ENCODE measurements at places on chromosomes 3 and 15. TPM values are rescaled to one million over a fixed set of nuclear protein-coding genes. Genes with fewer than 3 reads are reported as not detected.

GRCh38 chr3:120693439-120694171 lies 11.6 kb upstream of the HGD start:
- H3K4me1 ChIP-seq, result peaks cover 6% of the 10 kb centered on the region
- no peak overlapping the region for H3K4me3 ChIP-seq
- no peaks in the 10 kb centered on the region for H3K27me3 ChIP-seq
- peak; percentile 54 for DNase-seq

DNA sequence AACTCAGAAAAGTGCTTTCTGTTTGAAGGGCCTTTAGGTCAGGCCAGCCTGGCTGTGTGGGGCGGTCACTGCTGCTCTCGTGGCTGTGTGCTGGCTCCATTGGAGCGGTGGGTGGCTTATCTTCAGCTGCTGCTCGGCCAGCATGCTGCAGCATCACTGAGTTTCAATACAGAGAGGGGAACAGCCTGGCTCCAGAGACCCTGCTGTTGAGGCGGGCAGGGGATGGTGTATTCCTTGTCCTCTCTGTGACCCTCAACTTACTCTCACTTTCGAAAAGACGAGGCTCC lies 248.5 kb upstream of the ONECUT1 start:
- H3K4me3 ChIP-seq, result no peak overlapping the region
- no peaks in the 10 kb centered on the region for H3K4me1 ChIP-seq
- DNase-seq, result no peak
- H3K27ac ChIP-seq, result no peak overlapping the region
- H3K36me3 ChIP-seq, result no peaks in the 10 kb centered on the region

DNA sequence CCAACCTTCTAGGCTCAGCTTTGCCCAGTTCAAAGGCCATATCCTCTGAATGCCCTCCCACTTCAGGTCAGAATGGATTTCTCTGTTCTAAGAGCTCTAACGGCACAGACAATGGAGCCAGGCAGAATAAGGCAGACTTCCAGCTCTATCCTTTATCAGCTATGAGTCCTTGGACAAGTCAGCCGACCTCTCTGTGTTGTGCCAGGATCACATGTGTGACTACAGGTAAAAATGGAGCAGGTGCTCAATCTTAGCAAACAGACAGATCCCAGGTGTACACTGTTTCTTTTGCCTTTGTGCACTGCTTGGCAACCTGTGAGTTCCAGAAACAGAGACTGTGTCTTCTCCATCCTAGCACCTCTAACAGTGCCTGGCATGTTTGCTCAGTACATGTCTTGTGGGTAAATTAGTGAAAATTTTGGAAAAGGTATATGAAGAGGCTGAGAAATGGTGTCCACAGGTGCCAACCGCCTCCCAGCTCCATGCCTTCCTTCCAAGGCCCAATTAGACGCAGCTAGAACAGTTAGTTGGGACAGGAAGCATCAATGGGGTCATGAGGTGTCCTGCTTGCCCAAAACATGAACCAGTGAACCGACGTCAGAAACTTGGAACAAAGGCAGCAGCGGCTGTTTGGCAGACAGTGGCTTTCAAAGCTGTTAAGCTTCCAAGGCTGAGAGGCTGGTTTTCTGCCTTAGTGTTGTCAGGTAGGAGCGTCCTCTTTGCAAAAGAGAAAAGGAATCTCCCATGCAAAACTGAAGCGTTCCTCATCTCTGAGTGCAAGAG lies 28.7 kb downstream of the TLE3 start:
- no peak overlapping the region for H3K4me3 ChIP-seq
- peaks cover 64% of the 10 kb centered on the region for H3K4me1 ChIP-seq
- DNase-seq, result peak; percentile 62

DNA sequence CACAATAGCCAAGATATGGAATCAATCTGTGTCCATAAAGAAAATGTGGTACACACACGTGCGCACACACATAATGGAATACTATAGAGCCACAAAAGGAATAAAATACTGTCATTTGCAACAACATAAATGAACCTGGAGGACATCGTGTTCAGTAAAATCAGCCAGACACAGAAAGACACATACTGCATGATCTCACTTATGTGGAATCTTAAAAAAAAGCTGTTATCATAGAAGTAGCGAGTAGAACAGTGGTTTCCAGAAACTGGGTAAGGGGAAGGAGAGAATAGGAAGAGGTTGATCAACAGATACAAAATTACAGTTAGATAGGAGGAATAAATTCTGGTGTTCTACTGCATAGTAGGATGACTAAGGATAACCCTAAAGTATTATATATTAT lies 11.1 kb downstream of the ATOSA start:
- H3K27ac ChIP-seq, result no peak overlapping the region
- no peak overlapping the region for H3K4me3 ChIP-seq
- no peaks in the 10 kb centered on the region for H3K27me3 ChIP-seq
- peaks cover 65% of the 10 kb centered on the region for H3K4me1 ChIP-seq
- no peak for DNase-seq

- no peaks in the 10 kb centered on the region for H3K27me3 ChIP-seq
- no peak for DNase-seq
- H3K4me3 ChIP-seq, result no peak overlapping the region
- H3K36me3 ChIP-seq, result no peaks in the 10 kb centered on the region
Measured at GRCh38 chr3:177906126-177906511, 630.1 kb upstream of the KCNMB2 start.

Gene CCDC14
- 47.3 TPM for total RNA-seq

Gene CELF6
- 0.55 TPM for total RNA-seq

DNA sequence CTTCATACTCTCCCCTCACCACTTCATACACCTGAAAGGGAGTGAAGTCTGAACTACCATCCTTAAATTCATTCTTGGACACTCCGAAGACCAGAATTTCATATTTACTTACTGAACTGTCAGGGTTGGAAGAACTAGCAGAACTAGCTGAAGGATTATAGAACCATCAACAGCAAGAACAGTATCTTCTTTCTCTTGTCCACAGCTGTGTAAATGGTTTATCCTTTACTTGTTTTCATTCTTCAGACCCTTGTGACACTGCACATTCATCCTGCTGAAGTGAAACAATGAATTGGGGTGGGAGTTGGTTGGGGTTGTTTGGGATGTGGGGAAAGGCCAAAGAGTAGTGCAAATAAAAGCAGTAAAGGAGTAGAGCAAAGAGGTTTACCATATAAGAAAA lies 350.9 kb downstream of the ZIC1 start:
- DNase-seq, result no peak
- H3K4me3 ChIP-seq, result no peak overlapping the region
- H3K27me3 ChIP-seq, result no peaks in the 10 kb centered on the region
- no peaks in the 10 kb centered on the region for H3K4me1 ChIP-seq

GRCh38 chr3:122353893-122354401 lies 28.9 kb downstream of the CSTA start:
- H3K36me3 ChIP-seq, result peaks cover 7% of the 10 kb centered on the region
- no peak for DNase-seq
- no peak overlapping the region for H3K27ac ChIP-seq
- H3K27me3 ChIP-seq, result no peaks in the 10 kb centered on the region
- H3K4me3 ChIP-seq, result no peak overlapping the region
- no peaks in the 10 kb centered on the region for H3K4me1 ChIP-seq

GRCh38 chr3:118466795-118467330 lies 567.8 kb downstream of the IGSF11 start:
- DNase-seq, result no peak
- no peak overlapping the region for H3K4me3 ChIP-seq
- no peak overlapping the region for H3K27ac ChIP-seq
- H3K36me3 ChIP-seq, result no peaks in the 10 kb centered on the region
- H3K27me3 ChIP-seq, result no peaks in the 10 kb centered on the region
- no peaks in the 10 kb centered on the region for H3K4me1 ChIP-seq

Gene USF3
- 30.4 TPM for total RNA-seq

DNA sequence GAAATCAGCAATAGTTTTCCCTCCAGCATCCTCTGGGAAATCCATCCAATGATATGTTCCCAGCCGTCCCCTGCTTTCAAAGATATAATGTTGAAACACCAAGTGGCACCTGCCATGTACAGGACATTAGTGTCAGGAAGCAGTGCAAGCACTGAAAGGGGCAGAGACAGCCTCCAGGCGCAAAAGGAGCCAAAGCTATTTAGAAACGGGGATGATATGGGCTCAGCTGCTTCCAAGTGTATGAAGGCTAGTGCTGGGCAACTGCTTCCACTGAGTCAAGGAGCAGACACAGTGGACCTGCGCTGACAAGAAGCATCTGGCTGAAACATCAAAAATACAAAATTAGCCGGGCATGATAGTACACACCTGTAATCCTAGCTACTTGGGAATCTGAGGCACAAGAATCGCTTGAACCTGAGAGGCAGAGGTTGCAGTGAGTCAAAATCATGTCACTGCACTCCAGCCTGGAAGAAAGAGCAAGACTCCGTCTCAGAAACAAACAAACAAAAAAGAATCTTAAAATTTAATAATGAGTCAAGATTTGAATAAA lies 119.7 kb downstream of the AQP9 start:
- no peak overlapping the region for H3K27ac ChIP-seq
- H3K4me3 ChIP-seq, result no peak overlapping the region
- DNase-seq, result no peak
- H3K27me3 ChIP-seq, result peaks cover under 1% of the 10 kb centered on the region
- no peaks in the 10 kb centered on the region for H3K4me1 ChIP-seq

- no peaks in the 10 kb centered on the region for H3K36me3 ChIP-seq
- no peaks in the 10 kb centered on the region for H3K4me1 ChIP-seq
- no peak overlapping the region for H3K27ac ChIP-seq
- DNase-seq, result no peak
Measured at GRCh38 chr15:70964058-70964457, 71.4 kb downstream of the LRRC49 start.

Gene PAQR5
- 37.9 TPM for total RNA-seq

All from stomach (tissue), 19 donors.